ENCODE measurements at places on chromosomes 5 and 9.

GRCh38 chr5:82319651-82320376 lies 41.7 kb upstream of the RPS23 start:
- DNase-seq: no peak

- no peak for DNase-seq
Observed at GRCh38 chr5:2921651-2922050, 170.2 kb upstream of the IRX2 start.

DNA sequence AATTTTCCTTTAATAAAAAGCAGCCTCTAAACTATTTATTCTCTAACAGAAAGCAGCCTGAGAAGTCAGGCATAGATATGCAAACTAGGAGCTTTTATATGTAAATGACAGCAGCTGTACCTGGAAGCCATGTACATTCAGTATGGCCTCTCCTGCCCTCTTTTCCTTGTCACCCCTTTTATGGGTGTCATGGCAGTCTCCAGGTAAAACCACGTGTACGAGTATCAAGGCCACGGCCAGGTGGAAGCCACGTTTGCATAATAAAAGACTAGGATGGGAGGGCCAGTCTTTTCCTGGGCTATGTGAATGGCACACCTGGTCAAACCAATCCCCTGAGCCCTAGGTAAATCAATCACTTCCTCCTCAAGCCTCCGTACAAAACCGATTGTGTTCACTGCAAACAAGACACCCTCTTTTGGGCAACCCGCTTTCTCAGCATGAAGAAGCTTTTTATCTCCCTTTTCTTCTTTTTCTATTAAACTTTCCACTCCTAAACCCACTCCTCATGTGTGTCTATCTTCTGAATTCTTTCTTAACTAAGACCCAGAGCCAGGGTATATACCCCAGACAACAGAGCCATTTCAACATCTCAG lies 419.5 kb upstream of the CTNND2 start:
- DNase-seq: no peak

DNA sequence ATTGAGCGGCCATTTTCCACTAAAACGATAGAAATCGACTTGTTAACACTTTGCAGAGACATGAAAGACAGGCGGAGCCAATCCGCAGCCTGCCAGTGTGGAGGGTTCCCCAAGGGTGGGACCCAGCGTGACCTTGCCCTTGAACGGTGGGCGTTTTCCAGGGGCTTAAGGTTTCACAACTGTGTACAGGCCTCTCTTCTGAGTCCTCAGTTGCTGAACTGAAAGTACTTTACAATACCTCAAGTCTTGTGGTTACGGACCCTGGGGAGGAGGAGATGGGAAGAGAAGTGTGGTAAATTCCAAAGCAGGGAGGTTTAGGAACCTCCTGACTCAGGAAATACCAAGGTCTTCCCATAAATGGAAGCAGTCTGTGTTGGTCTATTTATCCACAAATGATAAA lies 68.2 kb upstream of the CKMT2 start:
- DNase-seq: no peak

DNA sequence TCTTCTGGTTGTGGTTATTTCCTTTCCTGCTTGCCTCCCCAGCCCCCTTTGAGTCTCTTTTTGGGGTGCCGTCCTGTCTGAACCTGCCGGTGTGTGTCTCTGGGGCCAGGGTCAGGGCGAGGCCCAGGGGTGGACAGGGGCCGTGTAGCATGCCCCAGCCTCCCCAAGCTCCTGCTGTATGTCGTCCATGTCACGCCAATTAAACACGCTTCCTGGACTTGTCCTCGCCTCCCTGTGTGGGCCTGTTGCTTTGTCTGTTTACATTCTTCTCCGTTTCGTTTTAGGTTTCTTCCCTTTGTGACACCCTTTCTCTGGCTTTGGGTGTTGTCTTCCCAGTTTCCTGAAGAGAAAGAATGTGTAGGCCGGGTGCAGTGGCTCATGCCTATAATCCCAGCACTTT lies 28.5 kb upstream of the HMCN2 start:
- no peak for DNase-seq

- no peak for DNase-seq
Observed at GRCh38 chr5:147344861-147345260, 110.0 kb downstream of the STK32A start.

DNA sequence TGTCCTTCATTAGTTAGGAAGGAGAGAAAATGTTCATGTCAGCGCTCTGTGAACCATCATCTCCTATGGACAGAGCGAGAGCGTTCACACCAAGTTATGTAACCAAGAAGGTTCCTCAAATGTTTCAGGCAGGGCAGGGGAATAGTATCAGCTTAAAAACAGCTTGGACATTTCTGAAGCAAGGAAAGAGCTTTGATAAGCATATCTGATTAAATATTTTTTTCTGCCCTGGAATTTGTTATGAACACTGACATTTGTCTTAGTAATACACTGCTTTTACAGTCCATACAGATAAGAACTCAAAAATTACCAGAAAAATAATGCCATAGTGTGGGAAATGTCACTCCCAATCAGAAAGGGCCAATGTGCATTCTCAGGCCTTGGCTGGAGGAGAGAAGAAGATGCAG lies 66.3 kb upstream of the LIFR start:
- no peak for DNase-seq

GRCh38 chr5:81534441-81534840 lies 140.5 kb upstream of the ACOT12 start:
- no peak for DNase-seq

Measured in NCI-H446 (cell line).